Activated CD8-positive, alpha-beta memory T cell treated with anti-CD3 and anti-CD28 coated beads for 1 hour (primary cell): ENCODE measurements at places on chromosomes 11 and 22.

DNA sequence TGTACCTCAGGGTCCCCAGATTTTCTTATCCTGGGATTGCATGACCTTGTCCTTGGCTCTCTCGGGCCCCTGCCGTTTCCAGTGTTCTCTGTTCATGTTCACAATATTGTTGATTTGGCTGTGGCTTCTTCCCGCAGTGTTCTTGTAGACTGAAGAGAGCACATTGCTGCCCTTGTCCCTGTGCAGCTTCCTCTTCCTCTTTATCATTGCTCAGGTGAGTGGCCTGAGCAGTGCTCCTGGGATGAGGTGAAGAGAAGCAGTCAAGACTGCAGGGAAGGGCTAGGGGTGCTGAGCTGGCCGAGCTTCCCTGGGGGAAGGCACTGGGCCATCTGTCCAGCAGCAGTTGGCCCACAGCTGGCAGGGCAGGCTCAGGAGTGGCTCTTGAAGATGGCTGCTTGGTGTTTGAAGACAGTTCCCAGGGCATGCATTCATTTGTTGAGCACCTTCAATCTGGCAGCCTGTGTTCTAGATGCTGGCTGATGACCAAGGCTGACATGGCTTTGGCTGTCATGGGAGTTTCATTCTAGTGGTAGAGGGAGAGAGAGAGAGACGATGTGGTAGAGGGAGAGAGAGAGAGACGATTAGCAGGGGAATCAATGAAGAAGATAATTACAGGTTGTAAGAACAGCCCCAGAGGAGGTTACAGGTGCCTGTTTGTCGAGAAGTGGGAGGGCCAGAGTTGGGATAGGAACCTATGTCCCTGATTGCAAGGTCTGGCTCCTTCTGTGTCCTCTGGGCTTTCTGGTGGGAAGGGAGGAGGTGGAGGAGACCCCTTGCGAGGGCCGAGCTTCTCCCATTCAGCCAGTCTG is 17.4 kb downstream of the BMAL1 start:
- DNase-seq, result no peak

- DNase-seq, result peak; percentile 0
These were observed 3.2 kb downstream of the EHF start for GRCh38 chr11:34624069-34624468.

DNA sequence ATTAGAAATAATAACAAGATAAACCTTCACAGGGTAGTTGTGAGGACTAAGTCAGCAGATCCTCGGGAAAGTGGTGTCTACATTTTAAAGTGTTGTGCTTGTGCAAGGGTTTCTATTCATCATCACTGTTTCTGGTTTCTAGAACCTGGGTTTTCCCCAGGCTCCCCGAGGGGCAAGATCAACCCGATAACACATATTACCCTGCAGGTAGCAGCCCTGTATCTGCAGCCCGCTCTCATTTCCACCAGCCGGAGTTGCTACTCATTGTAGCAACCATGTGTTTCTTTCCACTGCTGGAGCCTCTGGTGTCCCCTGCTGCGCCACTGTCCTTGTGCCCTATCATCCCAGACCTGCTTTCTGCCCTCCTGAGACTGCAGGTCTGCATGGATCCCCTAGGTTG is 67.0 kb downstream of the MIAT start:
- no peak for DNase-seq

- no peak for DNase-seq
These were observed 155.2 kb downstream of the DCDC1 start for GRCh38 chr11:31214372-31214771.

DNA sequence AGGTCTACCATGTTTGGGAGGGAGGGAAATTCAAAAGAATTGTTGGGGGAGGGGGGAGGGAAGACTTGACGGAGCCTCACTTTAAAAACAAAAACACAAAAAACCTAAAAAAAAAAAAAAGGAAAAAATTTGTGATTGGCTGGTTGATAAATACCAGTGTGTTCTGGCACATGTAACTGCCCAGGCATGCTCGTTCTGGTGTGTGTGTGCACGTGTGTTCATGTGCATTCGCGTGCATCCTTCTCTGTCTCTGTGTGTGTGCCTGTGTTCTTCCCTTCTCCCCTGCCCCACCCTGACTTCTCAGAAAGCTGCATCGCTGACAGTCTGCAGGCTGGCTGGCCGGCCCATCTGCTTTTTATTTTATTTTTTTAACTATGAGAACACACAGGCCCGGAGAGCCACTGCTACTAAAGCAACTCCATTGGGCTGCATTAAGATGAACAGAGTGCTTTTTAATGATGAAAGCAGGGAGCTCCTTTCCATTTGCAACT is 22.6 kb upstream of the ADSL start:
- DNase-seq, result no peak

DNA sequence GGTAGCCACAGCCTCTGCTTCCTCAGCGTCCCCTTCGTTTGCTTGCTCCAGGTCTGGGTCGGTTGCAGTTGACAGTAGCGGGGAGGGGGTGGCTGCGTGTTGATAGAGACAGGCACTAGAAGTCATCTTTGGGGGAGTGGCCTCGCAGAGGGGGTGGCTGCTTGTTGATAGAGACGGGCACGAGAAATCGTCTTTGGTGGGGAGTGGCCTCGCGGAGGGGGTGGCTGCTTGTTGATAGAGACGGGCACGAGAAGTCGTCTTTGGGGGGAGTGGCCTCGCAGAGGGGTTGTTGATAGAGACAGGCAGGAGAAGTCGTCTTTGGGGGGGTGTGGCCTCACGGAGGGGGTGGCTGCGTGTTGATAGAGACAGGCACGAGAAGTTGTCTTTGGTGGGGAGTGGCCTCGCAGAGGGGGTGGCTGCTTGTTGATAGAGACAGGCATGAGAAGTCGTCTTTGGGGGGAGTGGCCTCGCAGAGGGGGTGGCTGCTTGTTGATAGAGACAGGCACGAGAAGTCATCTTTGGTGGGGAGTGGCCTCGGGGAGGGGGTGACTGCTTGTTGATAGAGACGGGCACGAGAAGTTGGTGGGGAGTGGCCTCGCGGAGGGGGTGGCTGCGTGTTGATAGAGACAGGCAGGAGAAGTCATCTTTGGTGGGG is 328.3 kb downstream of the TBC1D22A start:
- no peak for DNase-seq

- no peak for DNase-seq
These were observed 102.7 kb downstream of the FEZ1 start for GRCh38 chr11:125393331-125393730.

DNA sequence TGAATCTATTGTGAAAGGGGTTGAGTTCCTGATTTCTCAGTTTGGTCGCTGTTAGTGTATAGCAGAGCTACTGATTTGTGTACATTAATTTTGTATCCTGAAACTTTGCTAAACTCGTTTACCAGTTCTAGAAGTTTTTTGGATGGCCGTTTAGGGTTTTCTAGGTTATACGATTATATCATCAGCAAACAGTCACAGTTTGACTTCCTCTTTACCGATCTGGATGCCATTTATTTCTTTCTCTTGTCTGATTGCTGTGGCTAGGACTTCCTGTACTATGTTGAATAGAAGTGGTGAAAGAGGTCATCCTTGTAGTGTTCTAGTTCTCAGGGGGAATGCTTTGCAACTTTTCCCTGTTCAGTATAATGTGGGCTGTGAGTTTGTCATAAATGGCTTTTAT is 24.6 kb upstream of the OOSP4B start:
- no peak for DNase-seq

DNA sequence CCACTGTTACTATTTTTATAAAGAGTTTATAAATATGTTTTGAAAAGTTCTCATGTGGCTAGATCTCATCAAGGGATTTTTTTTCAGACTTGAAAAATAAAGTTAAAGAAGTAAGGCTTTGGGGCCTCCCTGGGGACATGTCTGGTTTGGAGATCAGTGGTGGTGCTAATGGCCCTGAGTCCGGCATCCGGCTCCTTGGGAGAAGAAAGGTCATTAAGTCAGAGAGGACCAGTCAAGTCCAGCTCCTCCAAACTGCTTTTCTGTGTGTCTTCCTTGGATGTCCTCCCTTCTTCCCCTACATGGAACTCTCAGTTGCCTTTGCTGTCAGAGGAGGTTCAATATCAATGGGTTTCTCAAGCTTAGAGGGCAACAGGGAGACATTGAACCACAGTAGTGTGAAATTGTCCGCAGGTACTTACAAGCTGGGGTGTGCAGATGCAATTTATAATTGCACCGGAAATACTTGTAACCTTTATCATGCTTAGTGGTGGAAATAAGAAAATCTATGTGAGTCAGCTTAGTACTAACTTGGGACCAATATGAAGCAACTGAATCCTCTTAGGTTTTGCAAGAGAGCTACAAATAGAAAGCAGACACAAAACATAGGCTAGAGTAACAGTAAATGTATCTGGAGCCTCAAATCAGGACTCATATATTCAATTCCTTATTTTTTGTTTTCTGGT is 144.3 kb downstream of the TEAD1 start:
- no peak for DNase-seq

DNA sequence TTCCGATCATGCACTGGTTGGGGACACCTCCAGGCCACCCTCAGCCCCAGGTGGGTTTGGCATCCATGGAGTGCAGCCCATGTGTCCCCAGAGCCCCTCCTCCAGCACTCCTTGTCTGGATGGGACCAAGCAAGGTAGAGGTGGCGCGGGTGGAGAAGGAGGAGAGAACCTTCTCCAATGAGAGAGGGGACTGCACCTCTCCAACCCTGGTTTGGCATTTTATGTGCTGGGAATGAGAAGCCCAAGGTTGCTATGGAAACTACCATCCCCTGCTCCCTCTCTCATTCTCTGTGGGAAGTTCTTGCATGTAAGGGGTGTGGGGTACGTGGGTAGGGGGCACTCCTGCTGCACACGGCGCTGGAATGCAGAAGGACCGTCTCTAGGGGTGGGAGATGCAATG is 21.8 kb upstream of the RASD2 start:
- DNase-seq, result no peak

- no peak for DNase-seq
These were observed 4.2 kb downstream of the PTGDR2 start for GRCh38 chr11:60851327-60852104.

DNA sequence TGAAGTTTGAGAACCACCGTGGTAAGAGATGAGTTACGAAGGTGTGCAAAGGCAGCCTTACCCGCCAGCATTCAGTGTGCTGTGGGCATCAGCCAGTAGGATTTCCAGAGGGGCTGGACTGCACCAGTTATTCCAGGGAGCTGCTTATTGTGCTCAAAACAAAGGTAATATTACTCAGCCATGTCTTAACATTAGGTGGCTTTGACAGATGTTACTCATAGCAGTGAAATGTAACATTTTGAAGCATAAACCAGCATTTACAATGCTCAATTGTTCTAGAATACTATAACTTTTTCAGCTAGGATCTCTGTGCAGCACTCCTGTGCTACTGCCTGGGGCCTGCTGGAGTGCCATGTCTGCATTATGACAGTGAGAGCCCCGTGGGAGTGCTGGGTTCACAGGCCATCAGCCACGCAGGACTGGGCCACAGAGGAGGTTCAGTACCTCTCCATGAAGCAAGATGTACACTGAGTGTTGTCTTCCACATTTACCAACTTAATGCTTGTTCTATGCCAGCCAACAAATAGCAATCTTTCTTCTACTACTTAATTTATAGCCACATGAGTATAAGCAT is 238.1 kb downstream of the CADM1 start:
- no peak for DNase-seq

DNA sequence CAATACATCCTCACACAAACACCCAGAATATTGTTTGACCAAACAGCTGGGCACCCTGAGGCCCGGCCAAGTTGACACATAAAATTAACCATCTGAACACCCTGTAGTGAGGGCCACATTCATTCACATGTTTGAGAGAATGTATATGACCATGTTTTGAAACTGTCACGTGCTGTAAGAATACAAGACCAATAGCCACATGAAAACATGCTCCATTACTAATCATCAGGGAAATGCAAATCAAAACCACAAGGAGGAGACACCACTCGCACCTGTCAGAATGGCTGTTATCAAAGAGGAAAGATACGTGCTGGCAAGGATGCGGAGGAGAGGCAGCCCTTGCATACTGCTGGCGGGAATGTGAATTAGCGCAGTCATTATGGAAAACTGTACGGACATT is 38.3 kb upstream of the IGSF9B start:
- no peak for DNase-seq

GRCh38 chr22:48510599-48510998 is 1317.1 kb downstream of the BRD1 start:
- DNase-seq, result no peak

DNA sequence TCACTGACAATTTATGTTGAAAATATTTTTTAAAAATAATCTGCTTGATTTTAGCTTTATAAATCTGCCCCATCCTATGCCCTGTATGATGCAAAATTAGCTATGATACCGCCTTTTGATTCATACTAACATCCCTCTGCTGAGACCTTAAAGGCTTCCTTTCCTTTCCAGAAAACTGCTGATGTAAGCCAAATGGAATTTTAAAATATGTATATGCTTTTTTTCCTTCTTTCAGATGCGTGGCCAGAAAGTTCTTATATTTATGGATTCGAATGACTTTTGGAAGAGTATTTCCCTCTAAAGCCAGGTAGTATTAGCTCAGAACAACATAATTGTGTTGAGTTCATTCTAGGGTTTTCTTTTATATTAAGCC is 34.5 kb downstream of the SFI1 start:
- no peak for DNase-seq

DNA sequence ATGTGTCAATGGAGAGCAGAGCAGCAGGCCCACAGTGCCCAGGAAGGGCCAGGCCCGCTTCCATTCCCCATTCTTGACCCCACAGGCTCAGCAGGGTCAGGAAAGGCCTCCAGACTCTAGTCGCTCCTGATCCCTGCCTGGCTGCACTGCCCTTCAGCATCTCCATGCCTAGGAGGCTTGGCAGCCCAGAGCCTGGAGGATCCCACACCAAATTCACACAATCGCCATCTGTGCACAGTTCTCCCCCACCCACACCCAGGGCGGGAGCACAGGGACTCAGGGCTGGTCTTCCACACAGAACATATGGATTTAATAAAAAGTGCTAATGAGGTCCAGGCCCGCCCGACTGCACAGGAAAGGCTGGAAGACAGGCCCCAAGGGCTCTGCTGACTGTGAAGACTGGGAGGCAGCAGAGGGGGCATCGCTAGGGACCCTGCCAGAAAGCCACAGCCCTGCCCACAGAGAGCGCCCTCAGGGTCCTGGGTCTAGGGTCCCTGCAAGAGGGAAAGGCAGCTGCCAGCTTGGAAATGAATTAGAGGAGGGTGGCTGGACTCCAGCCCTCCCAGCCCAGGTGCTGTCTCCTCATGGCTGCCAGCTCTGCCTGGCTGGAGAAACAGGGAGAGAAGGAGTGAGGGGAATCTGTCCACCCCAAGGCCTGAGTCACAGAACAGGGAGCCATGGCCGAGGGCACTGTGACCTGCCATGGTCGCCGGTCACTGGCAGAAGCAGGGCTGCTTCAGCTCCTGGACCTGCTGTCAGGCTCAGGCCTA is 39.7 kb downstream of the DKK3 start:
- no peak for DNase-seq
